CD4-positive, alpha-beta T cell (primary cell): ENCODE measurements at places on chromosomes 3 and 15.

DNA sequence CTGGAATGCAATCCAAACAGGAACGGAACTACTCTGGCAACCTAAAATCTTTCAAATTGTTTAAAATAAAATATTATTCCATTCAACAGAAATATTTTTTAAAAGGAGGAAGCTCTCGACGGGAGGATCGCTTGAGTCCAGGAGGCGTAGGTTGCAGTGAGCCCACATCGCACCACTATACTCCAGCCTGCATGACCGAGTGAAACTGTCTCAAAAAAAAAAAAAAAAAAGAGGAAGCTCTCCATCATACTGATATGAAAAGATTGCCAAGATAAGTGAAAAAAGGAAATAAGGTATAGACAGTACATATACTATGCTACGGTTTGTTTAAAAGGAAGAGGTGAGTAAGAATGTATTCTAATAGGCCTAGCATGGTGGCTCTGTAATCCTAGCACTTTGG is 3.6 kb downstream of the RAD18 start:
- no peak for DNase-seq

DNA sequence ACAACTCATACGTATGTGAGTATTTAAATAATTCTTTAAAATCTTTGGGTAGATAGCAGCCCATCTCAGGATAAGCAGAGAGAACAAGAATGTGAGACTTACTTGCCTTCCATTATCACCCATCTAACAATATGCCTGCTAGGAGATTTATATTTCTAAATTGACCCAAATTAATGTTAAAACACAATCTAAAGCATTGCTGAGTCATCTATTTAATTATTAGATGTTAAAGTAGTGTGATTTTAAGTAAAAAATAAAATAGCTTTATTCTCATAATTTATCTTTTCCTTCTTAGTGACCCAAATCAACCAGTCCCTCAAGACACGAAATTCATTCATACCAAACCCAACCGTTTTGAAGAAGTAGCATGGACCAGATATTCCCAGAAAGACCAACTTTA is 578.9 kb upstream of the NAALADL2 start:
- no peak for DNase-seq

GRCh38 chr3:25297667-25298585 is 130.1 kb upstream of the RARB start:
- no peak for DNase-seq

- no peak for DNase-seq
Measured at GRCh38 chr3:77303955-77304699, 264.2 kb downstream of the ROBO2 start.

DNA sequence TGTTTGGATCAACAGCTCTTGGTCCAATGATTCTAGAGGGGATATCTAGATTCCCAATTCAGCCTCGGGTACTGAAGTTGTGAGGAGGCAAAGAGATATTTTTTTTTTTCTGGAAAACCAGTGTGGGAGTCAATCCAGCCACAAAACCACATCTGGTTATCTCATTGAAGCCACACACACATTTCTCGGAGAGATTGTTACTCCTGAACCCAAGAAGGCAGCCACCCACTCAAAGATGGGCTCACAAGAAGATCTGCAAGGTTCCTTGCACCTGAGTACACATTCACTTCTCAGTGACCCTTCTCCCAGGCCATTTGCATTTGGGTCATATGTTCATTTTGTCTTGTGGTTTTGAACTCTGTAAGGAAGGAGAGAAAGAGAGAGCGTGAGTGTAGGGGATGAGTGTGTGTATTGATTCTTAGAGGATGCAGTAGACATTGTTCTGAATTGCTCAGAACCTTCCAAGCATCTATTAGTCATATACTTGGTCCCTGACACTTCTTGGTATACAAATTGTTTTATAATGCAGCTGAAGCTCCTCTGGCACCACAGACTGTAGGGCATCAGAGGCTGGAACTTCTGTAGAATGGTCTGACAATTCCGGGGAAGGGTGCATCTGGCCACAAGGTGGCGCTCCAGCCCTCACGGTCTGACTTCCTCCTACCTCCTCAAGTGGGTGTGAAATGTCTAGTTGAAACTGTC is 39.3 kb upstream of the TRA2B start:
- peak; percentile 76 for DNase-seq

DNA sequence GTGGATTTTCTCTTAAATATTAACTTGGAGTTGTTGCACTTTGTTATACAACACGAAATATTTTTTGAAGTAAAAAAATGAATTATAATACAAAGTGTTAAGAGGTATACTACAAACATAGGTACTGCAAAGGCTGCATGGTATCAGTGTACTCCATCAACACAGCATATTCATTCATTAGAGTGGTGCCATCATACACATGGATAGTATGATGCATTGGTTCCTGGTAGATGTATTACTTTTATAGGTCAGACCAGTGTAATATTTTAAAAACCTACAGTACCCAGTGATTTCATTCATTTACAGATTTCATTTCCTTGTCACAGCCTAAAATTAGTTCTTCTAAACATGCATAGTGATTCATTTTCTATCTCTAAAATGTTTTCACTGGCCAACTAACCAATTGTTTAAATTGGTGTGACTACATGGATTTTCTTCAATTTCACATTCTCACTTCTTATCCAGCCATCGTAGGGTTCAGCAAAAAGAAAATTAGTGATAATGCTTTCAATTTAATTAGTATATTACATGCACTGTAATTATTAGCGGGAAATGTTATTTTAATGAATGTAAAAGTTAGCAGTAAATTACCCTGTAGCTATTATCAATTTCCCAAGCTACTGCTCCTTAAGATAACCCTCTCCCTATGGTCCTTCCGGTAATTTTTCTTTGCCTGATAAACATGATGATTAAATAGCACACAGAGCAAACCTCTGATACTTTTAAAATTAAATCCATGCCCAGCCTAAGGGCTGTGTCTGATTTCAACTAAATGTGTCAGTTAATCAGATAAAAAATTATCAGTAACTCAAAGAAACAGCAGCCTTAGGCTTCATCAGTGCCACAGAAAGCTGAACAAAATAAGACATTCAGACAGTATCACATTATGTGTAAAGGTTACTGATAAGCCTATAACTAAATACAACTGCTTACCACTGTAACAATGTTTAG is 68.4 kb downstream of the DPH6 start:
- no peak for DNase-seq

DNA sequence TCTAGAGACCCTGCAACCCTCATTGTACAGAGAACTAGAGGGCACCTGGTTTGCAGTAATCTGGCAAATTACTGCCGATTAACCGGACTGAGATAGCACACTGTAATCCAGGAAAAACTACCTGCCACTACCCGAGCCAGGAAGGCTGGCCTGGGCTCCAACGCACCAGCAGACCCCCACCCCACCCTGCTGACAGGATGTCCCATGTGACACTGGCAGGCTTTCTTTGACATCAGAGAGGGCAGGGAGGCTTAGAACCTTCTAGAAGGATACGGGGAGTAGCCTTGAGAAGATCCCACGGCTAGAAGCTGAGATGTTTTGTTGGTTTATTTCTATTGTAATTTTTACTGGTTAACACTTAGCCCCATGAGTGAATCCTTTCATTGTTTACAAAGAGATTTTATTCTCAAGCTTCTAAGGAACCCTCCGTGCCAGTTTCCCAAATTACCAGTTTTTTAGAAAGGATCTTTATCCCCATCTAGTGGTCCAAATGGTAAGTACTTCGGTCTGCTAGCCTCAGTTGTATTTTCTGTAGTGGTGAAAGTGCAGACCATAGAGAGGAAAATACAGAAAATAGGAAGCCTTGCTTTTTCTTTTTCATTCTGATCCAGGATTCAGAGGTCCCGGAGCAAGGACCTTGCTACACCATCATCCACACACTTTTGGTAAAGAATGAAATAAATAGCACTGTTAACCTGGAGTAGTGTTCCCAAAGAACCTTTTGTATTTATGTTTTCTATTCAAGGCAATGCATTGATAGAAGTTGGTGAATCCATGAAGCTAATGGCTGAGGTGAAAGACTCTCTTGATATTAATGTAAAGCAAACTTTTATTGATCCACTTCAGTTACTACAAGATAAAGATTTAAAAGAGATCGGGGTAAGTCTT is 81.9 kb upstream of the ADAMTSL3 start:
- no peak for DNase-seq

- no peak for DNase-seq
Measured at GRCh38 chr15:41010345-41010744, 57.1 kb downstream of the CHAC1 start.

DNA sequence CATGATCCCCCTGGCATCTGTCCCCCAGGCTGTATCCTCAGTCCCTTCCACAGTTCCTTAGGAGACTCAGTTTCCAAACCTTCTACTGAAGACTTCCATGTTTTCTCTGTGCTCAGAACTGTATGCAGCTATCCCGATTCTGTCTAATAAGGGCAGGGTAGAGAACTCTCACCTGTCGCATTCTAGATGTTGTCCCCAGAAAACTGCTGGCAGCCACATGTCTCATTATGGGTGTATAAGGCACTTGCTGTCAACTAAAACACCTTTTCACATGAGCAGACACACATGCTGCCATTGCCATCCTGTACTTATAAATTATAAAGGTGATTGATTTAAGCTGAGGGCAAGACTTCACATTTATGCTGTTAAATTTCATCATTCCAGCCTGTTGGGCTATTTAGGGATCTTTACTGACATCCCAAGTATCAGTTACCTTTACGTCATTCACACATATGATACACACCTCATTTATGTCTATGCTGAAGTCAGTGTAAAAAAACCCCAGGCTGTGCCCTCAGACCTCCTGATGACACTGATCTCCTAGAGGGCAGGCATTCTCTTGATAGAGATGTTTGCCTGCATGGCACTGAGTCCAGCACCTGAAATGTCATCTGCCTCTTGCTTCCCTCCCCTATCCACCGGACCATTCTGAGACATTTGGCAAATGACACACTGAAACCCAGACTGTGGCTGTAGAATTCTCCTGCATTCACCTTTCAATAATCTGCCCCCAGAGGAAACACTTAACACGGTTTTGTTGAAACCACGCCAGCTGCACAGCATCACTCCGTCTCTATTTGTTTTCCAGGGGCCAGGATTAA is 35.8 kb downstream of the BTD start:
- no peak for DNase-seq

DNA sequence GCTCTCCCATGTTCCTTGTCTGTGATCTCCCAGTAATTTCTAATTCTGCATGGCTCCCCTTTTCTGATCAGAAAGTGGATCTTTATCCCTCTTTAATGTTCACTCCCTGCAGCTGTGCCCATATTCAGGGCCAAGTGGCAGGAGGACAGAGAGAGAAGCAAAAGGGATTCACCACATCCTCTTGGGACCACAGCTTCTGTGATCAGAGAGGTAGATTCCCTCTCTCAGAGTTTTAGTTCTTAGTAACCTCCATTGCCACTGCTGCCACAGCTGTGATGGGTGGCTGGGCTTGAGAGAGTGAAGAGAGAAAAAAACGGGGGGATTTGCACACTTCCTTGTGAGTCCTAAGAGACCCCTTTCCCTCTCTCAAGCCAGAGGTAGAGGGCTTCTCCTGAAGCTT is 49.2 kb downstream of the GLCE start:
- no peak for DNase-seq

GRCh38 chr3:93988764-93989163 is 8.8 kb downstream of the ARL13B start:
- DNase-seq, result no peak

- no peak for DNase-seq
Measured at GRCh38 chr15:101373577-101373976, 78.5 kb upstream of the SNRPA1 start.

GRCh38 chr3:11379824-11380701 is 107.9 kb downstream of the ATG7 start:
- DNase-seq, result no peak

DNA sequence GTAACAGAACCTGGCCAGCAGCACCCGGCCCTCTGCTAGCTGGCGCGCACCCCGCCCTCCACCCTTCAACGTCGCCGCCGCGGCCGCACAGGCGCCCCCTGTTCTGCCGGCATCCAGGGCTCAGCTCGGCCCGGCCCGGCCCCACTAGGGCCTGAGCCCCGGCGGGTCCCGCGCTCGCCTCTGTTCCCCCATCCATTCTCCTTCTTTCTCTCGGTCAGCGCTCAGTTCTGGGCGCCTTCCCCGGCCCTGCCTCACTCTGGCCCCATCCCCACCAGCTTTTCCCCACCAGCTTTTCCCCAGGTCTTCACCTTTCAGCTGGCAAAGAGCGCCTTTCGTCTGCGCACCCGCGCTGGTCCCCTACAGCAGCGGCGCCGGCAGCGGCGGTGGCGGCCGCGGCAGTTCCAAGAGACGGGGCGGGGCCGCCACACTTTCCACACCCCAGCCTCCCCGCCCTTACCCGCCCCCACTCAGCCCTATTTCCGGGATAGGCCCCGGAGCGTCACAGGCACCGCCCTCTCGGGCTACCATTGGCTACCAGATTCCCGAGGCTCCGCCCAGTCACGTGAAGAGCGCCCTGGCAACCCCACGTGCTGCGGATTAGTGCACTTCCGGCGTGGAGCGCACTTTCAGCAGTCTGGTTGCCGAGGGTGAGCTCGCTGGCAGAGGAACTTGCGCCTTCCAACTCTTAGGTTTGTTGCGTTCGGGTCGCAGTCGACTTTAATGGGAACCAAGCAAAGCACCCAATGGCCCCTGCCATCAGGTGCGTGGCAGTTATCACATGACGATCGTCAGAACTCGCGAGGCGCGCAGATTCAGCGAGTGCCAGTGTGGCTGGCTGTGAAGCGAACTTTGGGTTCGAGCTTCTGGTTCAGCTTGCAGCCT is at the start of gene EIF5A2:
Gene EIF5A2, minus strand, starts transcription at position 403 of the 882 bp plus-strand sequence. CDS start 831 bp downstream, outside the sequence.
- peak; percentile 94 for DNase-seq

- no peak for DNase-seq
Measured at GRCh38 chr3:112187300-112187699, 54.3 kb upstream of the GCSAM start.

GRCh38 chr3:48086705-48087104 is 70.5 kb upstream of the MAP4 start:
- no peak for DNase-seq

- DNase-seq, result no peak
Measured at GRCh38 chr3:156648086-156648485, 26.3 kb upstream of the TIPARP start.

DNA sequence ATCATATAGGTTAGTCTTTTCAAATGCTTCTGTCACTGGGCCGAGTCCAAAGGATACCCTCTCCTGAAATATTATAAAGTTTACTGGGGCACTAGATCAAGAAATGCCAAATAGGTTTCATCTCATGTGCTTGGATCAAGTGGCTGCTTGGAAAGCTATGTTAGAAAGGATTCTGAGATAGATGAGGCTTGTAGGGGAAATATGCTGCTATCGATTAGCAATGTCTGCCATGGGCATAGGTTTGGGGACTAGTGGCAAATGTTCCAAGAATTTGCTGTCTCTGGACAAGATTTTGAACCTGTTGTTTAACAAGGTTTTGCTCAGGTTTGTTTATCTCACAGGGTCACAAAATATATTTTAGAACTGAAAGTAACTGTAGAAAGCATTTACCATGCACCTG is 23.0 kb upstream of the UBE2Q2 start:
- no peak for DNase-seq

DNA sequence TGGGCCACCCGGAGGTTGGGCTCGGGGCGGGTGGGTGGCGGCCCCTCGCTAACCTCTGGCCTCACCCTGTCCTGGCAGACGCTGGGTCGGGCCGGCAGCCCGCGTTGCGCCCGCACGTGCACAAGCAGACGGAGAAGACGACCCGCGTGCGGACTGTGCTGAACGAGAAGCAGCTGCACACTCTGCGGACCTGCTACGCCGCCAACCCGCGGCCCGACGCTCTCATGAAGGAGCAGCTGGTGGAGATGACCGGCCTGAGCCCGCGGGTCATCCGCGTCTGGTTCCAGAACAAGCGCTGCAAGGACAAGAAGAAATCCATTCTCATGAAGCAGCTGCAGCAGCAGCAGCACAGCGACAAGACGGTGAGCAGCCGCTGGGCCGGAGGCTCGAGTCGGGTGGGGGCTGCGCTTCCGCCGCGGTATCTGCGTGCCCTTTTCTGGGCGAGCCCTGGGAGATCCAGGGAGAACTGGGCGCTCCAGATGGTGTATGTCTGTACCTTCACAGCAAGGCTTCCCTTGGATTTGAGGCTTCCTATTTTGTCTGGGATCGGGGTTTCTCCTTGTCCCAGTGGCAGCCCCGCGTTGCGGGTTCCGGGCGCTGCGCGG is 3.7 kb downstream of the ISL2 start:
- DNase-seq, result no peak
